Chondrocyte (in vitro differentiated cells): ENCODE measurements at places on chromosomes 13 and 19. TPM values are rescaled to one million over a fixed set of nuclear protein-coding genes. Genes with fewer than 3 reads are reported as not detected.

The EGLN2 gene
- 74.6 to 83.1 TPM (median 83.0 TPM) in 3 replicates for total RNA-seq

DNA sequence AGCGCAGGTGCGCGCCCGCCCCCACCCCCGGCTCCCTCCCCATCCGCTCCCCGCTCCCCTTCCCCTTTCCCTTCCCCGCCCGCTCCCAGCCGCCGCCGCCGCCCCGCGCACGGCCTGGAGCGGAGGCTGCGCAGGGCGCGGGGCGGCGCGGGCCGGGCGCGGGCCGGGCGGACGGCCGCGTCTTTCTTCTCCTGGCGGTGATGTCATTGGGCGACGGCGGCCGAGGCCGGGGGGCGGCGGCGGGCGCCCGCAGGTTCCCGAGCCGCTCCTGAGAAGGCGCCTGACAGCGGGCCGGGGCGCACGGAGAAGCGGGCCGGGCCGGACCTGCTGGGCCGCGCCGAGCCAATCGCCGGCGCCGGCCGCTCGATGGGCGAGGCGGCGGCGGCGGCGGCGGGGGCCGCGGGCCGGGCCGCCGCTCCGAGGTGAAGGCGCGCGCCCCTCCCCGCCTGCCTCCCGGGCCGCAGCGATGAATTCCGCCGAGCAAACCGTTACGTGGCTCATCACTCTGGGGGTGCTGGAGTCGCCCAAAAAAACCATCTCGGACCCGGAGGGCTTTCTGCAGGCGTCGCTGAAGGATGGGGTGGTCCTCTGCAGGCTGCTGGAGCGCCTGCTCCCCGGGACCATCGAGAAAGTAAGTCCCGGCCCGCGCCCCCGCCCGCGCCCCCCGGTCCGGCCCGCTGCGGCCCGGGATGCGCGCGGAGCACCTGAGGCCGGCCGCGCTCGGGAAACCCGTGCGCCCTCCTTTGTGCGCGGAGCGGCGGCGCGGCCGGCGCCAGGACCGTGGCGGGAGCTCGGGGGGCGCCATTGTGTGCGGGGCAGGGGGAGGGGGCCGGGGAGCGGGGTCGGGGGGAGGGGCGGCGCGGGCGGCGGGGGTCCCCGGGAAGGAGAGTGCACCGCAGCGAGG, at the start of gene ARHGEF7:
Gene ARHGEF7 (plus strand): TSS at position 250 of the 904 bp plus-strand sequence. CDS start 217 bp downstream, at position 467.
- DNase-seq = no peak

GRCh38 chr19:18684642-18684993, 1.1 kb downstream of the CRTC1 start:
- no peak for DNase-seq

DNA sequence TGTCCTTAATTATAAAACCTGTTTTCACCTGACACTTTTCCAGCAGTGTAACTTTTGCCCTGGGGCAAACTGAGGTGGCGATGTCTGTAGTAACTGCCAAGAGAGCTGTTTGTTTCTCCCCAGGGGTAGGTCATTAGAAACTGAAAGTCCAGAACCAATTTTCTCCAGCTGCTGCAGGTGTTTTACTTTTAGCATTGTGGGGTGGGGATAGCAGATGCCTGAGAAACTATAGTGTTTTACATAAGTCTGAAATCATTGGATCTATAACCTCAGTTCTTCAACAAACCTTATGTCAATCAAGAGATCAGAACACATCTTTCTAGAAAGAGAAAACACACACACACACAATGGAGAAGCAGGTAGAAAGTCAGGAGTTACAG, 92.7 kb downstream of the LHFPL6 start:
- DNase-seq = no peak

DNA sequence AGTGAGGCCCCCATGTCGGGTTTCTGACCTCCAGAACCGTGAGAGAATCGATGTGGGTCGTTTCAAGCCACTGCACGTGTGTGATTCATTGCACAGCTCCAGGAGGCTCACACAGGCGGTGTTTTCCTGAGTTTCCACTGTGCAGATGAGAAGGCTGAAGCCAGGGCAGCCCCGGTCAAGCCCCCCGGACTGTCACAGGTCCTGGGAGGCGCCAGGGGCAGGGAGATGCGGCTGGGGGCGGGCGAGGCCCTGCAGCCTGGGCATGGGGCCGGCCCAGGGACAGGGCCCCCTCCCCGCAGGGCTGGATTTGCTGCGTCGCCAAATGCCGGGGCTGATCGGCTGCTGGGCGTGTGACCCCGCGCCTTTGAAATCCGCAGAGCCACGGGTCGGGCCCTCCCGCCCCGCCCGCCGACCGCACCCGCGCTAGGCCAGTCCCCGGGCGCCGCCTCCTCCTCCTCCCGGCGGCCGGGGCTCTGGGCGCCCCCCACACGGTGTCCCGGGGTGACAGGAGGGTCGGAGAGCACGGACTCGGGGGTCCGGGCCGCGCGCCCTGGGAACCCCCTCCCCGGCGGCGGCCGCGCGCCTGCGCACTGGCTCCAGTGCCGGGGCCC, 9.9 kb upstream of the MKNK2 start:
- DNase-seq = no peak

The SLITRK1 gene
- 0.05 to 0.36 TPM (median 0.08 TPM) in 3 replicates for total RNA-seq

The HNRNPL gene
- 214 to 255 TPM (median 222 TPM) in 3 replicates for total RNA-seq

- no peak for DNase-seq
Observed at GRCh38 chr19:40588926-40589569, 12.1 kb upstream of the LTBP4 start.

DNA sequence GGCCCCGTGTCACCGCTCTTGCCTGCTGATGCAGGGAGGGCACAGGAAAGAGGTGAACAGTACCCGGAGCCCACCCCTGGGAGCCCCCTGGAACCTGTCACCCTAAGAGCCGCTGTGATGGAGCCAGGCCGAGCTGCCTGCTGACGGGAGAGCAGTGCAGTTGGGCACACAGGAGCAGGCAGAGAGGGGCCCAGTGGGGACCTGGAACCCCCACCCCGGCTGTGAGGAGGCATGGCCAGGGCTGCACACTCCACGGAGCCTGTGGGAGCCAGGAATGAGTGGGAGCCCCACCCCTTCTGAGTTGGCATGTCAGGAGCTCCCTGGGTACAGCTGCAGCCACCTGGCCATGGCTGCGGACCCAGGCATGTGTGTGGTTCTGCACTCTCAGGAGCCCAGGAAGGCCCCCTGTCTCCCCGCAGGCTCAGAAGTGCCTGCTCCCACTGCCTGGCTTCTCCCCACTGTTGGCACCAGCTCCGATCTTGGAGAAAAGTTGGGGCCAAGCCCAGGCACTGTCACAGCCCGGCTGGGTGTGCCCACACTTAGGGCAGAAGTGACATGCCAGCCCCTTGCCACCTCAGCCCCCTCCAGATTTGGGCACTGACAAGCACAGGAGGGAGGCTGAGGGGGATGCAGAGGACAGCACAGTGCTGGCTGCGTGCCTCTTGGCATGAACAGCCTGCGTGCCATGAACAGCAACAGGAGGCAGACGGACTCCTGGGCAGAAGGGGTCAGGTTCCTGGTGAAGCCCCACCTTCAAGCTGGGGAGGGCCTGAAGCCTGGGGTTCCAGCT, 6.3 kb downstream of the CFAP97D2 start:
- no peak for DNase-seq

GRCh38 chr19:5152767-5153532, 184.0 kb downstream of the KDM4B start:
- DNase-seq = no peak

GRCh38 chr13:108895220-108895704, 265.9 kb downstream of the MYO16 start:
- DNase-seq = no peak

- no peak for DNase-seq
Observed at GRCh38 chr19:50562329-50562728, 5.9 kb downstream of the LRRC4B start.

DNA sequence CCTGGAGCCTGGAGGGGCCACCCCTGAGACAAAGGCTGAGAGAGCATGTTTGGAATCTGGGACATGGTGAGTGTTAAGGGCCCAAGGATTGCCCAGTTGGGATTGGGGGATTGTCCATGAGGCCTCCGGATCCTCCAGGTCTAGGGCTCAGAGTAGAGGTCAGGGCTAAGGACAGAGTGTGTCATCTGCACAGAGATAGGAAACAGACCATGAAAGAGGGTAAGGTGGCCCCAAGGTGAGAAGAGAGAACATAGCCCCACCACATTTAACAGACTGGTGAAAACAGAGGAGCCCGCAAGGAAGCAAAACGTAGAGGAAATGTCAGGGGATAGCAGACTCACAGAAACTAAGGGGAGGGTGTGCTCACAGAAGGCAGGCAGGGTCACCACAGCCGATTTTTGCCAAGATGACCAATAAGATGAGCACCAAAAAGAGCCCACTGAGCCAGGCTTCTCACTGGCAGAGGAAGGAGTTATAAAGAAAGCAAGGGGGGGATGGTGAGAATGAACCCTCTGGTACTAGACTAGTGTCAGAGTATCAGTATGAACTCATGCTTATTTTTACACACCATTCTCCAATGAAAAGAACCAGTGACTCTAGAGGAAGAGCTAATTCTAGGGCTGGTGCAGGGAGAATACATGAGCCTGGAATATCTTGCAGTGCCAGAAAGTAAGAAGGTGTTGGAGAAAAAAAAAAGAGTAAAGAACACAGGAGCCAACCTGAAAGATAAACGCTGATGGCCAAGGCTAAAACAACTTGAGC, 17.5 kb downstream of the DYRK1B start:
- no peak for DNase-seq

DNA sequence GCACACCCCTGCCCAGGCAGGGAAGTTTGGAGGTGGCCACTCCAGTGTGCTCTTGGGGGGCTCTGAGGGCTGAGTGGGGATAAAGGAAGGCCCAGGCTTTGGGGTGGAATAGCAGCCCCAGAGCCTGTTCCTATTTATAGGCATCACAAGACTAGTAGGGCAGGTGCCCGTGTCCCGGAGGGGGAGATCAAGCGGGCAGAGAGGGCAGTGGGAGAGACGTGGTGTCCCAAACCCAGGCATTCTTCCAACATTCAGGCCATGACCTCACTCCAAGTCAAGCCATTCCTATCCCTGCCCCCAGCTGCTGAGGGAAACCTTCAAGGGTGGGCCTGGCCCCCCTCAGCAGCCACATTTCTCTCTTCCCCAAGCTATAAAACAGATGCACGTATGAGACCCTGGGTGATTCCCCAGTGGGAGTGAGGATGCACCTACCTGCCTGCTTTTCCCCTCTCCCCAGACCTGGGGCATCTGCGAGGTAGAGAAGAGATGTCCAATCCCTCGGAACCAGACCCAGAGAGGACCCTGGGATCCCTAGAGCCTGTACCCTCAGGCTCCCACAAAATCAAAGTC, 3.9 kb downstream of the WIZ start:
- DNase-seq = no peak

The ZNF230 gene
- total RNA-seq = 2.2 to 3.9 TPM (median 3.3 TPM) in 3 replicates

The OR7C1 gene
- not detected in 3 replicates for total RNA-seq

GRCh38 chr13:33742321-33742720, 75.6 kb upstream of the RFC3 start:
- no peak for DNase-seq

The RPS5 gene
- total RNA-seq = 624 to 792 TPM (median 634 TPM) in 3 replicates

The CAPN12 gene
- 0.40 to 0.44 TPM (median 0.44 TPM) in 3 replicates for total RNA-seq

DNA sequence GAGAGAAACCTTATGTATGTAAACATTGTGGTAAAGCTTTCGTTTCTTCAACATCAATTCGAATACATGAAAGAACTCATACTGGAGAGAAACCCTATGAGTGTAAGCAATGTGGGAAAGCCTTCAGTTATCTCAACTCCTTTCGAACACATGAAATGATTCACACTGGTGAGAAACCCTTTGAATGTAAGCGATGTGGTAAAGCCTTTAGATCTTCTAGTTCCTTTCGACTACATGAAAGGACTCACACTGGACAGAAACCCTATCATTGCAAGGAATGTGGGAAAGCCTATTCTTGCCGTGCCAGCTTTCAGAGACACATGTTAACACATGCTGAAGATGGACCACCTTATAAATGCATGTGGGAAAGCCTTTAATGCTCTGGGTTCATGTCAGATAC, 24.7 kb downstream of the ZNF136 start:
- no peak for DNase-seq

GRCh38 chr13:48411841-48412531, 927 bp downstream of the LPAR6 start:
- DNase-seq = no peak

DNA sequence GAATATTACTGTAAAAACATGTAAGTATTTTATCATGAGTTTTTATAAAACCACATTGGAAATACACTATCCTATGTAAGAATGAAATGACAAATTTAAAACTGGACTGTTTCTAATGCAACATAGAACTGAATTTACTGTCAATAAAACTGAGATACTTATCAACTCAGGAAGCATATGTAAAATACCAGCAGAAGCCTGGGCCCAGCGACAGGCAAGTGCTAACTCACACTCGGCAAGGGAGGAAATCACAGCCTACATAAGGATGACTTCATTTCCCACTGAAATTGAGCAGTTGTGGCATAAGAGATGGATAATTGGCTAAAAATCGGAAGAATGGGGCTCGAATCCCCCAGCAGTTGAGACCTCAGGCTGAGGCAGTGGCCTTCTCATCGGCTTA, 12.1 kb downstream of the PROZ start:
- DNase-seq = no peak

- DNase-seq = peak; percentile 72
Observed at GRCh38 chr19:2805261-2805900, 14.3 kb upstream of the ZNF554 start.

DNA sequence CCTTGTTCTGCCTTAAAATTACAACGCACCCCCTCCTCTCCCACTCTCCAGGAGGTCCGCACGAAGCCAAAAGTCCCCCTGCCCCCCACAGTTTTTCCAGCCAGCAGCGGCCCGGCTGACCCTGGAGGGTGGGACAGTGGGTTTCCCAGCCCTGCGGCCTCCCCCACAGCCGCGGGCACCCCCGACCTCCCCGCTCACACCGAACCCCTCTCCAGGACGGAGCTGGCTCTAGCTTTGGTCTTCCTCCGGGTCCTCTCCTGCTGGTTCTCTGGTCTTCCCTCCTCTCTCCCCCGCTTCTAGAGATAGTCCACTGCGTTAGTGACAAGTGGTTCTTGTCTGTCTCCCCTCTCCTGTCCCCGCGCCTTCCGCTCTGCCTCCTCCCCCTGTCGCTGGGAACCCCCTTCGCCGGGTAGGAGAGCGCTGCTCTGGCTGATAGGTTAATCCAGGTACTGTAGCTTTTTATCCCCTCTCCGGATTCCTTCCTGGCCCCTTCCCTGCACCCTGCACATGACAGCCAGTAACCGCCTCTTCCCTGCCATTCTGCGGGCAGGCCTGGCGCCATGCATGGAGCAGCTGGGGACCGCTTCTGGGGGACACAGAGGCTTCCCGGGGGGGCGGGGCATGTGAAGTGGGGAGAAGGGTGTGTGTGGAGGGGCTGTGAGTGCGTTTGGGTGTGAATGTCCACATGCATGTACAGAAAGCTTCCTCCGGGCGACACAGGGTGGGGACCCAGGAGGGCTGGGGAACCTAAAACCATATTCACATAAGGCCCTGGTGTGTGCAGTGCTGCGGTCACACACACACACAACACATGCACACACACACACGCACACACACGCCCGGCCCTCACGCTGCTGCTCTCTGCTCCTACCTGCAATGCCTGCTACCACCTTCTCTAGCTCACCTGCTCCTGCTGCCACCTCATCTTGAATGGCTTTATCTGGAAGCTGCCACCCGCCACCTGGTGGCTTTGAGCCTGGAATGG, 17.2 kb downstream of the PRR36 start:
- no peak for DNase-seq

The UPK1A gene
- 0.65 TPM in 1 of 3 replicates, not detected in the others for total RNA-seq

GRCh38 chr13:95456815-95457214, 95.7 kb upstream of the CLDN10 start:
- no peak for DNase-seq
